ENCODE measurements at places on chromosomes 2 and 18.
A peak's percentile ranks its signal among the peaks of the same experiment; 100 is the strongest.

DNA sequence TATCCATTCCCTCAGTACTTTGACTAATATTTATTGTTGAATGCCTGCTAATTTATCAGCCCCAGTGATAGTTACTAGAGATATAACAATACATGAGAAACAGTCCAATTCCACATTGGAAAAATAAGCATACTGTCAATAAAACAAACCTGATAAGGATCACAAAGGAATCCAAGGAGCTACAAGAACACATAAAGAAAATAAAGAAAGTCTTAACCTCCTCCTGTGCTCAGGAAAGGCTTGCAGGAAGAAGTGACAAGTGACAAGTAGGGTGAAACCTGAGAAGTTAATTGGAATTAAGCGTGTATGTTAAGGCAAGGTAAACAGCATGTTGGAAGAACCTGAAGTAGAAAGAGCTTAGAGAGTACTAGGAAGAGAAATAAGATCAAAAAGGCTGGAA lies 20.3 kb upstream of the ASNSD1 start:
- no peak for DNase-seq

DNA sequence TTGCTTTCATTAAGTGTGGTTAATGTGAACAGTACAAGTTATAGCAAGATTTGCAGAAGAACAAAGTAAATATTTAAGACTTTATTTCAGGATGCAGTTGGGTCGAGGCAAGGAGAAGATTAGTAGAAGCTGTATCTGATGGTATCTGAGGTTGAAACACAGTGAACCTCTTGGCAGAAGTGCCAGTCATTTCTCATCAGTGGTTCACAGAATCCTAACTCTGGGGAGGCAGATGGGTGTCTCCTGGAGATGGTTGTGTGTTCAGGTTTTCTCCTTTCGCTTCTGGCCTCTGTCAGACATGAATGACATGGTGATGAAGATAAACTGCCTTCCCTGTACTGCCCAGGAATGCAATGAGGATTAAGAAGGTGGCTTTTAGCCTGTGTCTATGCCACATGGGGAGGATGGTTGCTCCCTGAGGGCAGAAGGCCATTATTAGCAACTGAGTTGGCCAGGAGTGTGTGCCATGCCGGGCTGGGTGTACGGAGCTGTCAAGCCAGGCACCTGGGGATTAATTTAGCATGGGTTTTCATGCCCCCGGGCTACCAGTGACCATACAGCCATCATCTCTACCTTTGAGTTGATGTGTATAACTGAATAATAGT lies 28.0 kb downstream of the MGAT5 start:
- peak; percentile 58 for DNase-seq

- no peak for DNase-seq
Observed at GRCh38 chr2:169862816-169863215, 35.6 kb downstream of the UBR3 start.

- DNase-seq, result no peak
Observed at GRCh38 chr2:11683966-11684365, 14.0 kb upstream of the NTSR2 start.

- DNase-seq, result no peak
Observed at GRCh38 chr2:230947908-230948365, 22.9 kb upstream of the GPR55 start.

GRCh38 chr2:212644195-212644837 lies 105.7 kb upstream of the ERBB4 start:
- DNase-seq, result no peak

DNA sequence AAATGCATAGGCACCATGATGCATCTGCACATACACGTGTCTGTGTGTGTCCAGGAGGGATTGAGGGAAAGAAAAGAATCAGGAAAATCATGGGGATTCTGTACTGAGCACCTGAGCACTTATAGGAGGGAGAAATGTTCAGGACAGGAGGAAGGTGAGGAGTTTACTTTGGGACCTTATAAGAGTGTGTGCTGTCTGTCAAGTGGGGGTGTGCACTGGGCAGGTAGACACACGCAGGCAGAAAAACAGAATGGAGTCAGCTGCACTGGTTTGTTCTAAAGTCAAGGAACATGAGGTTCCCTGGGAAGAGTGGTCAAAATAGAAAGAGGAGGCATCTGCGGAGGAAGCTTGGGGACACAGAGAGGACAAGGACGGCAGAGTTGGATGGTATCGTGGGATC lies 92.2 kb upstream of the KCTD1 start:
- no peak for DNase-seq

DNA sequence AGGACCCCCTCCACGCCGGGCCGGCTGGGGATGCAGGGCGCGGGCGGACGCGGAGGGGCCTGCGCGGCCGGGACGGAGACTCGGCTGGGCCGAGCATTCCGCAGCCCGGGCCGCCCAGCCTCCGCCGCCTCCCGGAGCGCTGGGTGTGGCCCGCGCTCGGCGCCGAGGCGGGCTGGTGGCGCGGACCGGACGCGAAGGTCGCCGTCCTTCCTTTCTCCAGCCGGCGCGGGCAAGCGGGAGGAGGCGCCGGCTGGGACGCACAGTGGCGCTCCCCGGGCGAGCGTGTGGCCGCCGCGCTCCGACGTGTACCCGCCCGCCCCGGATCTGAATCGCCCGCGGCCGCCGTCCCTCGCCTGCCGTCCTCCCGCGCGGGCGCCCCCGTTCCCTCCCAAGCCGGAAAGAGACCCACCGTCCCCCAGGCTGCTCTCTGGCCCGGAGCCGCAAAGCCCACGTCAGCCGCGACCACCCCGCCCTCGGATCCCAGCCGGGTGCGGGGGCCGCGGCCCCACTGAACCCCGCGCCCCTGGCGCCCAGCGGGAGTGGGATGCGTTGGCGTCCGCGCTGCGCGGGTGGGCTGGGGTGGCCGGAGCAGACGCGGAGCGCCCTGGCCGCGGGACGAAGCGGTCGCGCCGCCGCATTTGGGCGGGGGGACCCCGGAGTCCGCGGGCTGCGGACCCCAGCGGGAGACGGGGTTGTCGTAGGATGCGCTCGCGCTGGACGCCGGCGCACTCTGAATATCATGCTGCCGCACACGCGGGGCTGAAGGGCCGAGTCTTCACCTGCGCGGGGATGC lies 634 bp downstream of the SPATS2L start:
- DNase-seq, result peak; percentile 58

- DNase-seq, result no peak
Observed at GRCh38 chr2:38265461-38265860, 111.6 kb downstream of the ATL2 start.

DNA sequence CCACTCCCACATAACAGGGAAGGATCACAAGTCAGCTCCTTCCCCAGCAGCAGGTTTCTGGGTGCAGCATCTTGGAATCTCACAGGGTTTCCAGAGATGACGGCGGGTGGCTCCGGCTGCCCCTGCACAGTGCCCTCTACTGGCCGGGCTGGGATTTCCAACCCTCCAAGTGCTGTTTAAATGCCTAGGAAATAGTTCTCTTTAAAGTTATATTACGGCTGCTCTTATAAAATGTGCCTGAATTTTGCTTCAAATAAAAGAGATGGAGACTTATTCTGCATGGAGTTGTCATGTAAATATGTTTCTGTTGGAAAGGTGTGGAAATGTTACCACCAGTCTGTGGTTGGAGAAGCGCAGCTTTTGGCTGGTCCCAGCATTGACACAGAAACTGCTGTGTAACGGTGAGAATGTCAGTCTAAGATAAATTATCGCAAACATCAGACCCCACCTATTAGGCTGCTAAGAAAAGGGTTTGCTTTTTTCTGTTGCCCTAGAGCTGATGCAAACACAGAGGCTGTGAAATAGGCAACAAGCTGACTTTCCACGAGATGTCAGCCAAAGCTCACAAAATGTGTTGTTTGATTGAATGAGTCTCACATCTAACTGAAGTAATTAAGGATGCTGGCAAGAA lies 3.3 kb upstream of the HJURP start:
- DNase-seq, result peak; percentile 59

GRCh38 chr18:48733643-48734253 lies 194.9 kb downstream of the CTIF start:
- no peak for DNase-seq

DNA sequence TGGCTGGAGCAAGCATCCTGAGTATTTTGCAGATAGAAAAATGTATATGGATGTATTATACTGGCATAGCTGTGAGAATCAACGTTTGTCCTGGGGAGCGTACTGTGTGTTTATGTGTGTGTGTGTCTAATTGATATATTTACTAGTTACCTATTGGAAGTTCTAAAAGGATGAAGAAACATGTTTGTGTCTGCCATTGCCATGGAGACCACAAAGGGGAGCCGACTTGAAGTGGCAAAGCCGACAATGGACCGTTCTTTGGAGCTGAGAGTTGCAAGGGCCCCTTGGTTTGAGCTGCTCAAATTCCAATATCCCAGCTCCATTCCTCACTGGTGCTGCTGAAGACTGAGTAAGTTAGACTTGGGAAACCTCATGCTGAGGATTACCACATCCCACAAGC lies 14.3 kb upstream of the SLC25A52 start:
- DNase-seq, result no peak

DNA sequence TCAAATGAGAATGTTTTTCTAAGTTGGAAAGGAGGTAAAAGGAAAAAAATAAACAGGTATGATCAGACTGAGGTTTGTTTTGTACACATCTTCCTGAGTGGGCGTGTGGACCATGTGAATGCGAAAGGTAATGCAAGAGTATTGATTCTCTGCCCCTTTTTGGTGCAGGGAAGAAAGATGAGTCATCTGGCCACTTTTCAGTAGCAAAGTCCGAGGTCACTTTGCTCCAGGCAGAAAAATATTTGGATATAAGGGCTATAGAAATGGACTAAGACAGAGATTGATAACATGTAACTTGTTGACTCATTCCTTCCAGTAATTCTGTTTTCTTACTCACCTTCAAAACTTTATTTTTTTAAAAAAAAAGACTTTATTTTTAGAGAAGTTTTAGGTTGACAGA lies 130.5 kb downstream of the DSEL start:
- no peak for DNase-seq

DNA sequence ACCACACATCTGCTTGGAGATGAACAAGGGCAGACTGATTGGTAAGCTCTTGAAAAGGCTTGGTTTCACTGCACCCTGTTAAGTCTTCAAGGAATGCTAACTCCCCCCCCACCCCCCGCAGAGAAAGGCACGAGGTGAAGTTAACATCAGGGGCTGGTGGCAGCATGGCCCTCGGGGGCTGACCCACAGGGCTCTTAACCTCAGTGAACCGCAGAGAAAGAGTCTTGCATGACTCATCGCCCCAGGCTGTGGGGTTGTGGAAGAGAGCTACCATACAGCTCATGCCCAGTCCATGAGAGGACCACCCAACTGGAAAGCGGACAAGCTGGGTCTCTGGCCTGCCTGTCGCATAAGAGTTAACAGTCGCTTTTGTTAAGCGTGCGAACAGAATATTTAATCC lies 10.6 kb upstream of the CEP68 start:
- DNase-seq, result no peak

- DNase-seq, result no peak
Observed at GRCh38 chr2:180385601-180386201, 378.6 kb upstream of the CWC22 start.

DNA sequence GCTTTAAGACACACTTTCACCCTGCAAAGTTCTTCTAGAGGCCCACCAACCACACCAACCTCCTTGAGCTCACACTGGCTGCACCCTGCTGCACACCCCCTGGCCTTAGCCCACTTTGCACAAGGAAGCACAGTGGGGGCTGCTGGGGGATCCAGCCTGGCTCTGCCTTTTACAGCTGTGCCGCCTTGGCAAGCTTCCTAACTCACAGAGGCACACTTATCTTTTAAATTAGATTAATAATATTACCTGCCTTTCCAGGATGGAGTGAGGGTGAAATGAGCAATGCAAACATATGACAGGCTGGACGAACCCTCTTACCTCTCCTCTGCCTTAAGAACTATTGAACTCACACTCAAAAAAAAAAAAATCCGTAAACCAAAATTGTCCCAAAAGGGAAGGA lies 715.8 kb upstream of the ID2 start:
- DNase-seq, result no peak

GRCh38 chr2:52429171-52429570 lies 1338.4 kb upstream of the CHAC2 start:
- no peak for DNase-seq

- DNase-seq, result no peak
Observed at GRCh38 chr2:50773211-50773932, 258.6 kb downstream of the NRXN1 start.

DNA sequence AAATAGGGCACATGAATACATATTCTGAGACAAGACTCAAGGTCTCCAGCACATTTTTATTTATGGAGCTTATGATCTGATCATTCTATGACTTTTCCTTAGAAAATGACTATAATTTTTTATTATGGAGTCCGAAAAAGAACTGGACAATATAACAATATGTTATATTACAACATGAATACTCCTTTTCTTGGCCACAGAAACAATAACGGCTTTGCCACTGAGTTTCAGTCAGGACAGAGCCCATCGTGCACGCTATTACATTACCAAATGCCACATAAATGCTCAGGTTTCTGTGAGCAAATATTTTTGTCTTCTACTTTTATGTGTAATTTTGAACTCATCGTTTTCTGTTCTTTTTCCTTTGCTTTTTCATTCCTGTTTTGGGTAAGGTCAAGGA lies 509.2 kb upstream of the ZEB2 start:
- no peak for DNase-seq

DNA sequence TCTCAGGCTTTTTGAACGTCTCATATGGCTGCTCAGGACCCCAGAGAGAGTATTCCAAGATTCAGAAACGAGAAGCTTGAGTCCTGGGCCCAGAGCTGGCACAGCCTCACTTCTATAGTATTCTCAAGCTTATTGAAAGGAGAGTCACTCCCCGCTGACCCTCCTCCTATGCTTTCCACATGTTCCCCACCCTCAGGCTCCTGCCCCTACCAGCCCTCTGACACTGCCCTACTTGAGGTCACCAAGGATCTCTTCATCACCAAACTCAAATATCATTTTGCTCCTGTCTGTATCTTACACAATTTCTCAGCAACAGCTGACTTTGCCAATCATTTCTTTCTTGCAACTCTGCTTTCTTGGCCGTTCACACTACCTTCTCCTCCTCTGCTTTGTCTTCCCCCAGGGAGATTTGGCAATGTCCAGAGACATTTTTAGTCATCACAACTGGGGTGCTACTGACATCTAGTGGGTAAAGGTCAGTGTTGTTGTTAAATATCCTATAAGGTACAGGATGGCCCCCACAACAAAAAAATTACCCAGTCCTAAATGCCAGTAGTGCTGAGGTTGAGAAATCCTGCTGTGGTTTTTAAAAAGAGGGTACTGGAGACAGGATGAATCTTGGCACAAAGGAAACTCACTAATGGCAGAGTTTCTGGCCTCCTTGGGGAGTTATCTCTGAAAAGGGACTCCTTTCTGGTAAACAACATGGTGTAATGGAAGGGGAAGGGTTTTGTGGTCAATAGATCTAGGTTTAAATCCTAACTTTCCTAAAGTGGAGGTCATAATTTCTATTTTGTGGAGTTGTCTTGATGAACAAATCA lies 26.9 kb upstream of the INSIG2 start:
- DNase-seq, result no peak

GRCh38 chr2:165126244-165126643 lies 77.6 kb downstream of the SCN3A start:
- DNase-seq, result no peak

GRCh38 chr18:48847807-48848486 lies 102.8 kb downstream of the SMAD7 start:
- DNase-seq, result no peak

- DNase-seq, result no peak
Observed at GRCh38 chr2:120486441-120486840, 140.5 kb downstream of the INHBB start.

All from NCI-H1417 (cell line).